Stimulated activated effector memory CD8-positive, alpha-beta T cell treated with anti-CD3 and anti-CD28 coated beads, Interleukin-12 subunit alpha, Interleukin-12 subunit beta, amount 100 ng/mL, for 72 hours (primary cell): ENCODE measurements at places on chromosomes 7 and 10.

- DNase-seq, result no peak
Measured at GRCh38 chr7:43211693-43212092, 99.2 kb downstream of the HECW1 start.

GRCh38 chr10:99874341-99875085 is 92.1 kb downstream of the ABCC2 start:
- DNase-seq, result no peak

DNA sequence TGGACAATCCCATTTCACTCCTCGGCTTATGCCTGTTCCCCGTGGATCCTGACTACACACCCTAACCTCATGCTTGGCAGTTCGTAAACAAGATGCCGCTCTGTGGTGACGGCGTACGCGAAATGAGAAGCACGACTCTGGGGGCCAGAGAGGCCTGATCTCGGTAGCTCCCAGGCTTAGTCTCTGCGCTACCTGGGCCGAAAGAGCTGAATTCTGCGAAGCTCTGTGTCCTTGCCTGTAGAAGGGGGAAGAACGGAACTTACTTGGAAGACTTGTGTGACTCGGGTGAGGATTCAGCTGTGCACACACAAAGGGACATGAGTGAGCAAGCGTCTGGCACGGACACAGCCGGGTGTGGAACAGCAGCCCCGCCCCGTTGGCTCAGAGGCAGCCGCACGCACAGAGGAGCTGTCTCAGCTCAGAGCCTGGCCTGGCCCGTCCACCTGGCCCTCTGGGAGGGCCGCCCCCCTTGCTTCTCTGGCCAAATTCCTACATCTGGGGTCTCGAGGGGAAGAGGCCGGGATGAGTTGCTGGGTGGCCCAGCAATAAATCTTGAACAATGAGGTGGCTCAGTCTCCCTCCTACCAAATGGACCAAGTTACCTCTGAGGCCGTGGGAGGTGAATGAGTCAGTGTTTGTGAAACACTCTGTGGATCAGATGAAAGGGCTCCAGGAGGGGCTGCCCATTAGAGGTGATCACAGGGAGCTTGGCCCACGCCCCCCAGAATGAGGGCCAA is 83.8 kb downstream of the PDGFA start:
- DNase-seq, result no peak

DNA sequence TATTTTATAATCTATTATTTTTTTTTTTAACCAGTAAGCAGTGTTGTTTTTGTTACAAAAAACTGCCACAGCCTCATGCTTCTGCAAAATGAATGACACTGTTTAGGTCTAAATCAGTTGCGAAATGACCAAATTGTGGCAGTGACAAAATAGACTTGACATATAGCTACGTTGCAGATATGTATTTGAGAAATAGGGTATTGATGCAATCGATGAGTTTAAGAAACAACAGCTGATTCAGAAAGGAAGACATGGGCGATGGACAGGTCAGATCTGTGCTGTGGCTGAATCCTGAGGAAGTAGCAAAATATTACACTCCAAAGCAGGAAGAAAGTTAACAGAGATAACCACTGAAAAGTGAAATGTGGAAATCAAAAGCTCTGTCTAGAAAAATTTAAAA is 89.0 kb upstream of the STEAP4 start:
- DNase-seq, result no peak

DNA sequence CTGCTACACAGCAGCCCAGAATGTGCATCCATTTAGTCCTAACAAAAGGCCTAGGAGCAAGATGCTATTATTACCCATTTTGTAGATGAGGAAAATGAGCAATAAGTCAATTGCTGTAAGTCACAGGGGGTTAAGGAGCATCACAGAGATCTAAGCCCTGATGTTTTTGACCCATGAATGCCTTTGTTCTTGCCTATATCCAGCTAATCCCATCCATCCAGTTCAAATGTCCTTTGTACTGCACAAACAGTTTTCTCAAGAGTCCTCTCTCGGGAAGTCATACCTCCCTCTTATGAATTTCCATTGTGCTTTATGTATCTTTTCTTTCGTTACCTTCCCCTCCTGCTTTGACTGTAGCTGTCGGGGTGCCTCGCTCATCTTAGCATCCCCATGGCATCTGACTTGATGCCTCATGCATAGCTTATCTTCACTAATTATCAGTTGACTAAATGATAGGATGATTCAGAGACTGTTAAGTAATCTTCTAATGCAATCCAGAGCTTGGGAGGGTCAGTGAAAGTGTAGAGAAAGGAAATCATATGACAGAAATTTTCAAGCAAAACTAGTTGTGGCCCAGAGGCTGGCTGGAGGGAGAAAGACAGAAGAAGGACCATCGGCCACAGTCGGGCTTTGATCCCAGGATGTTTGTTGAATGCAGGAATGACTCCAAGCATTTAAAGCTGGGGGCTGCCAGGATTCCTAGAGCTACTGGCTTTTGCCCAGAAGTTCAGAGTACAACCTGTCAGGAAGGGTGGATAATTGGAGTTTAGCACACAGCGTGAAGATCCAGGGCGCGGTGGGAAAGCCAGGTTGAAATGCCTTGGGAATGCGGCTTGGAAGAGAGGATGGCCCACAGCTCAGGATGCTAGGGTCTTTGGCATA is 23.5 kb downstream of the BLVRA start:
- DNase-seq, result no peak

DNA sequence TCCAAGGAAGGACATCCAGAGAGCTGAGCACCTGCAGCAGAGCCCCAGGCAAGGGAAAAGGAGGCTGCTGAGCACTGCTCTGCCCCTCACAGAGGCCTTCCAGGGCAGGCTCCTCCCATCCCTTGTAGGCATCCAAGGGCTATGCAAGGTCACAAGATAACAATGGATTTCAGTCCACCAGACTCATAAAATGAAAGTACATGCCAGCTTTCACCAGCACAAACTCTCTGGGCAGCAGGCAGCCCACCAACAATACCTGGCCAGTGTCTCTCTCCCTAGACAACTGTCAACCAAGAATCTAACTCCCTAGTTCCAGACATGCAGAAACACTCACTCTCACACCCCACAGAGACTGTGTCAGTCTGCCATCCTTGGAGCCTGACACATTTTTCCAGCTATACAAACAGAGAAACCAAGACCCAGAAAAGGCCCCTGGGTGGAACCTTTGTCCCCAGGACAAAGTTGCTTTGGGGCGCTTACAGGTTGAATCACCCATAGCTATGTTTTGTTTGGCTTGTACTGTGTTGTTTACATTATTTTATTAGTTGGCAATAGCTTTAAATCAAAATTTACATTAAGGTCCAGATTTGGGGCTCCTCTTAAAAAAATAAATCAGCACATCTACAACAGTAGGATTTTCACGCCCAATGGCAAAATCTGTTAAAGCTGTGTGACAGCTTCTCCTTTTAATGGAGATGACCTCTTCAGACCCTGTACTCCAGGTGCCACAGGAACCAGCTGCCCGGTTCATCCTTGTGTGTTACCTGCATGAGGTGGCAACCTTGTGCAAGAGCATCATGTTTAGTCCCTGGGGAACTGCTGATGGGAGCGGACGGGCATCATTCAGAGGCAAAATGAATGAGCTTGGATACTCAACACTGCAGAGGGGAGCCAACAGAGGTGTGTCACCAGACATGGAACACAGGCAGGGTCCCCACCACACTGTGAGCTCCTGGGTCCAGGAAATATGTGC is 5.2 kb downstream of the GRID1 start:
- no peak for DNase-seq

GRCh38 chr7:98186452-98187137 is 24.6 kb upstream of the BHLHA15 start:
- DNase-seq, result no peak

GRCh38 chr7:117808910-117809705 is 64.1 kb downstream of the CTTNBP2 start:
- no peak for DNase-seq

- DNase-seq, result no peak
Measured at GRCh38 chr7:2698581-2699288, 10.7 kb downstream of the AMZ1 start.

DNA sequence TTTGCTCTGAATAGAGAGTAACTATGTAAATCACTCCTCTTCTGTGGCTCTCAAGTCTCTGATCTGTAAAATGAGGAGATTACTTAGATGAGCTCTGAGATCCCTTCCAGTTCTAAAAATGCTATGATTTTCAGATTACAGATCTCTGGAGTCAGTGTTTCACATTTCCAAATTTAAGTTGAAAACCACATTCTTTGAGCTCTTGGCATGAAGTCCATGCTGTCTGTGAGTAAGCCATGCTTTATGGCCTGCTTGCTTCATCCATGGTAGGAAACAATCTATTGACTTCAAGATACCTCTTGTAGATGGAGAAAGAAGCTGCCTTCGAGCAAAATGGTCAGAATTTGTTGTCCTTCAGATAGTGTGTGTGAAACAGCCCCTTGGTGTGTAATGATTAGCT is 64.9 kb downstream of the CELF2 start:
- no peak for DNase-seq

DNA sequence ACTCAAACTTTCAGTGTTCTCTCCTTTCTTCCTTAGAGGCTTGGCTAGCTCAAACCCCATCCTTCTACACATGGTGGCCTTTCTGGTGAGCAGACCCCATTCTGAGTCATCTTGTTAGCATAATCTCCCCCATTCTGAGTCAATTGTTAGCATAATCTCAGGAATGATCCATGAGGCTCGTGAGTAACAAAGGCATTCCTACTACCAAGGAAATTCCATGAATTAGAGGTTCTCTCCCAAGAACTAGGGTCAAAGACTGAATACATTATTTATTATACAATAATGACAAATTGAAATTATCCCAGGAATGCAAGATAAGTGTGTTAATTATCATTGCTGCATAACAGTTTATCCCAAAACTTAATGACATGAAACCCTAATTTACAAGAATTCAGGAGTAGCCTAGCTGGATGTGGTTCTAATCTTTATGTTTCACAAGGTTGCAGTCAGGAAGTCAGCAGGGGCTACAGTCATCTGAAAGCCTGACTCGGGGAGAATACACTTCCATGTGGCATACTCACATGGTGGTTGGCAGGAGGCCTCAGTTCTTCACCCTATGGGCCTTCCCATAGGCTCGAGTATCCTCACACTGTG is 100.2 kb downstream of the MMRN2 start:
- DNase-seq, result no peak

- DNase-seq, result no peak
Measured at GRCh38 chr10:88592381-88592780, 5.8 kb downstream of the LIPJ start.

GRCh38 chr7:41466760-41467384 is 236.0 kb downstream of the INHBA start:
- DNase-seq, result no peak

- no peak for DNase-seq
Measured at GRCh38 chr7:97096661-97097060, 20.8 kb upstream of the SDHAF3 start.

DNA sequence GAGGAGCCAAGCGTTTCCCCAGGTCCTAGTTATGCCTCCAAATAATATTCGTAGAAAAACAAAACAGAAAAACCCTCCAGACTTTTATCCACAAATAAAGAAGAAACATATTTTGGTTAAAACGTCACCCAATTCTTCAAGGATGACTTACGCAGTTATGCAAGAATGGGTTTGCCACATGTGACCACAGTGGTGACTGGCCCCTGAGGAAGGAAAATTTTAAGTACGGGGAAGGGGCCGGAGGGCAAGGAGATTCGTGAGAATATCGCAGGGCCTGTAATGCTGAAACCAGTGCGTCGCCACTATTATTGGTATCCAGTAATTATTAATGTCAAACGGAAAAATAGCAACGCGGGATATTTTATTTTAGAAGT is 537 bp upstream of the MRPS24 start:
- no peak for DNase-seq

DNA sequence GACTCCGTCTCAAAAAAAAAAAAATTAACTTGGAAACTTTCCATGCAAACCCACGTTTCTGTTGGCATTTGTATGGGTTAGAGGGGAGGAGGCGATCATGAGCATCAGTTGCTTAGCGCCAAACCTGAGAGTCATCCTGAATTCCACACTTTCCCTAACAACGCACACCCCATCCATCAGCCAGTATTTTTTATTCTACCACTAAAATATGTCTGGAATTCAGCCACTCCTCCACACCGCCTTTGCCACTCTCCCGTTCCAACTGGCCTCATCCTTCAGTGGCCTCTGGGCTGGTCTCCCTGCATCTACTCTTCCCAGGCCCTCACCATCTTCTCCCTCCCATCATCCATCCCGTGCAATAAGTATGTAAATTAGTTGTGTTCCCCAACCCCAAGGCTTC is 4.7 kb upstream of the LMBR1 start:
- DNase-seq, result no peak

DNA sequence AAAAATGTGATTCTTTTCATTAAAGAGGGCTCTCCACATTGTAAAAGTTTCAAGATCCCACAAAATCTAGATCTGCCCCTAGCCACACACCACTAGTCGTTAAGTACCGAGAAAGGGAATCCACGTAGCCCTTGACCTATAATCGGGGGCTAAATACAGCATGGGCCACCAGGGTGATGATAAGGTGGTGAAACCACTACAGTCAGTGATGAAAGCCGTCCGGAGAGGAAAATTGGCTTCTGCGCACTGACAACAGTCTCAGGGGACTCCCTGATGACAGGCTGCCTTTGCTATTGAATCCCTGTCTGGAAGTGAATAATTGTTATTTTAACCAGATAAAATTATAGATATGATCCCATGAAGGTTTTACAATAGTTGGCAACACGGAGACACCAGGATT is 4.6 kb downstream of the TECTB start:
- no peak for DNase-seq

DNA sequence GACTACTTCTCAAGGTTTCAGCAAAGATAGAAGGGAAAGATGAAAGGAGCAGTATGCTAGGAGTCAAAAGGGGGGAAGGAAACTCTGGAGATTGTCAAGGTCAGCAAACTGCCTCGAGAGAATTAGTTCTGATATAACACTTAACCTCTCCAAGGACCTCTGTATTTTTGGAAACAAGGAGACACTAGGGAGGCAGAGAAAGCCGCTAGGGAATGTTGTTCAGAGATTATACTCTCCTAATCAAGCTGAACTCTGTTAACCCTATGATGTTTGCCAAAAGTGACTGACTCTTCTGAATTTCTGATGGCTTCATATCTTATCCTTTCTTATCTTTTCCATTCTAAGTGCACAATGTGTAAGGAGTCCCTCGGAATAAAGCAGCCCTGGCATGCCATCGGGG is 27.1 kb downstream of the CREM start:
- DNase-seq, result no peak

DNA sequence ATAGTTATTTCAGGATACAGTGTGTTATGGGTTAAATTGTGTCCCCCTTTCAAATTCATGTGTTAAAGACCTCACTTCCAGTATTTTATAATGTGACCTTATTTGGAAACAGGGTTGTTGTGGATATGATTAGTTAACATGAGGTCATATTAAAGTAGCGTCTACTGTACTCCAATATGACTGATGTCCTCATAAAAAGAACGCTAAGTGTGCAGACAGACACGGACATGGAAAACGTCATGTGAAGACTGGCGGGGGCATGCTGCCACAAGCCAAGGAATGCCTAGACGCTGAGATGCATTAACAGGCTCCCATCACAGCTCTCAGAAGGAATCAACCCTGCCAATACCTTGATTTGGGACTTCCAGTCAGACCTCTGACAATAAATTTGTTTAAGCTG is 1.5 kb upstream of the WDR37 start:
- DNase-seq, result no peak

DNA sequence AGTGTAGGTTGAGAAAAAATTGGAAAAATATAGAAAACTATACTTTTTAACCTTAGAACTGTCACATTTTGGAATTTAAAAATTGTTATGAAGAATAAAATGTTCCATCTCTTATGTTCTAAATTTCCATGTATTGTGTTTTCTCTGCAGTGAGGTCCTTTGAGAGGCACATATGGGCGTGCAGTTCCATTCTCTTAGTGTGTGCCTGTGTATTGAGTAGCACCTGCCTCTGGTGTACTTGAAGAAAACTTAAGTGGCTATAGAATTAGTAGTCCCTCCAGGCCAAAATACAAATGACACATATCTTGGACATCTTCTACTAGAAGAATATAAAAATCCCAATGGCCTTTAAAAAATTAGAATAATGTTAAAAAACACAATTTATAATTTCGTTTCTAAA is 149.2 kb downstream of the BICC1 start:
- no peak for DNase-seq
